ENCODE measurements at places on chromosomes 7 and 10.

GRCh38 chr7:50121286-50121685, 28.2 kb upstream of the ZPBP start:
- DNase-seq: no peak

GRCh38 chr7:137684776-137685175, 162.0 kb downstream of the DGKI start:
- no peak for DNase-seq

DNA sequence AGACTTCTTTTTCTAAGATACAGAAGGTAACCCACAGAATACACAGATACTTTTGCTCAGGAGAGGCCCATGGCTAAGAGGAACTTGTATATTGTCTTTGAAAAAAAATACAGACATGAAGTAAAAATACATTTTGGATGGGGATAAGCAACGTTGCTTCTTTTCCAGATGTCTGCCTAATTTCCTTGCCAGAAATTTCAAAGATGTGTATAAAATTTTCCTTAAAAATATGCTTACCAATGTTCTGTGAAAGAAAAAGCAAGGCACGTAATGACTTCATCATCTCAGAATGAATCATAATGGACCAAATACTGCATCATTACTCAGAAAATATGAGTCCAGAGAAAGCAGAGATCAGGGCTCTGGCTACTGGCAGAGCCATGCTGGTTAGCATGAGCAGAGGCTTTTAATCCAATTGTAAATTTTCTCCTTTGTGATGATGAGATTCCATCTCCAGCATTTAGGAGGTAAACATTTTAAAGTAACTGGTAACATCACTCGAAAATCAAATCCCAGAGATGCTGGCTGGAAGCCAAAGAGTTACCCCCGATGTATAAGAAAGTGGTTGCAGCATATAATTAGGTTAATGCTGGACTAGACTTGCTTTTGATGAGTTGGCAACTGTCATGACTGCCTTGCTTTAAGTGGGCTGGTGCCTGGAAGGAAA, 272.5 kb downstream of the SEMA3A start:
- no peak for DNase-seq

DNA sequence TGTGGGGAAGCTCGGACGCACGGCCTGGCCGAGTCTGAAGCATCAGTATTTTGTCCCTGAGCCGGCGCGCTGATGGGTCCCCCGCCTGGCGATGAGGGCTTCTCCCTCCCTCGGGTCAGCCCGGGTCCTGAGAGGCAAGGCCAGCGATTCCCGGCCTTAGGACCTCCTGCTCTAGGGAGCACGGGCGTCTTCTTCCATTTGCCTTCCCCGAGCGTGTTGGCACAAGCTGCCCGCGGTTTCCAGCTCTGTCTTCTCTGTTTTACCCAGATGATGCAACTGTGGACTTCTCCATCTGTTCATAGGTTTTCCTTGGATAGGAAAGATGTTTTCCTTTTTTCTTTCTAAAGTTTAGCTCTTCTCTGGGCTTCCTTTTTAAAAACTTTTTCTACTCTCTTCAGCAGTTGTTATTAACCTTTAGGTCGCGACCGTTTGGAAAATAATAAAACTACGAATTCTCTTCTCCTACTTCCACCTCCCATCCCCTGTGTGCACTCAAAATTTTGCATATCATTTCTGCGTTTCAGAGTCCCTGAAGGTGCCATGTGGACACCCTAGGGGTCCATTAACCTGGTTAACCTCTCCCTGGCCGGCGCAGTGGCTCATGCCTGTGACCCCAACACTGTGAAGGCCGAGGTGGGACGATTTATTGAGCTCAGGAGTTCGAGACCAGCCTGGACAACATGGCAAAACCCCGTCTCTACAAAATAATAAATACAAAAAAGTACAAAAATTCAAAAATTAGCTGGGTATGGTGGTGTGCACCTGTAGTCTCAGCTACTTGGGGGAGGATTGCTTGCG, 1.4 kb upstream of the SLC25A28 start:
- DNase-seq: no peak

DNA sequence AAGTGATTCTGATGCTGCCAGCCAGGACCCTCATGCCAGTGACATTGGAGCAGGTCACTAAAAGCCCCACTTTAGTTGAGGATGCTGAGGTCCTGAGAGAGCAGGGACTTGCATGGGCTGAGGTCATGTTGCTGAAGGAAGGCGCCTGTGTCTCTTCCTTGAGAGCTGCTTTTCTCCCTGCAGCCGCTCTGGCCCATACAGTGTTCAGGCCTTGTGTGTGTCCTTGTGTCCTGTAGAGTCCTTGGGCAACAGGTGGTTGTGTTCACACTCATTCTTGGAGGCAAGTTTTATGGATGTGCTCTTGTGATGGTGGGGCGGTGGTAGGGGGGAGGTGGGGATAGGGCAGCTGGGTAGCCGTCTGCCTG, 33.3 kb downstream of the TSPAN14 start:
- DNase-seq: no peak

- DNase-seq: no peak
Observed at GRCh38 chr10:85318809-85319807, 990.7 kb downstream of the CCSER2 start.

DNA sequence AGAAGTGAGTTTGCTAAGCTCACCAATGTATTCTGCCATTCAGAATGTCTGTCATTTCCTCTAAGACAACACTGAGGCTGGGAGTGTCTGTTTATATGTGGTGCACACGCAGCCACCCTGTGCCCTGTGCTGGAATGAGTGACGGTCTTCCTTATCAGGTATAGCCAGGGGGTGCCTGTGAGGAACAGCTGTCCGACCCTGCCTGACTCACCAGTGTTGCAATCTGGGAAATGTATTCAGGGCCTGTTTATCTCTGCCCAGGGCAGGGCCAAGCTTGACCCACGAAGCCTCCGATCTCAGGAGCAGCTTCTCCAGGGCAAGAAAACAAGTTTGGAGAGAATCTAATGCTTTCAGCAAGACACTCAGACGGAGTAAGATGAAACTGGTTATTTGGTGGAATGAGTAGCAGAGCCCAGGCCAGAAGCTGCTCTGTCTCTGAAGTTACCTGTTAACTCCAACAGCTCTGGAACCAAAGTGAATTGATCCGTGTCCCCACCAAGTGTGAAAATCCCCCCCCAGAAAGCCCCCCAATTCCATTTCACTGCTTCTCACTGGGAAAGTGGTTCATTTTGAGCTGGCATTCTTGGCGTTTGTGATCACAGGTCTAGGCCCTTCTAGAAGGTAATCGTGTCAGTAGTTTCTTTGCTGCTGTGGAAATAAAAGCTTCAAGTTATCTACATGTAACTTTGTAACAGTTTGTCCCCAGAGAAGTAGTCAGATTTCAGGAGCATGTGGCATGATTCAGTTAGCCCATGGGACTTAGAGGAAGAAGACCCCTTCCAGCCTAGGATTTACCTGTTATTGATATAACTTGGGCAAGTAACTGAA, 6.1 kb upstream of the UBE2H start:
- DNase-seq: no peak

GRCh38 chr10:44811072-44811471, 100.1 kb upstream of the TMEM72 start:
- DNase-seq: no peak

- DNase-seq: no peak
Observed at GRCh38 chr7:30911561-30911969, at the start of gene AQP1. Gene AQP1 (plus strand): TSS chr7:30911853. CDS start chr7:30911910, 57 bp downstream.

DNA sequence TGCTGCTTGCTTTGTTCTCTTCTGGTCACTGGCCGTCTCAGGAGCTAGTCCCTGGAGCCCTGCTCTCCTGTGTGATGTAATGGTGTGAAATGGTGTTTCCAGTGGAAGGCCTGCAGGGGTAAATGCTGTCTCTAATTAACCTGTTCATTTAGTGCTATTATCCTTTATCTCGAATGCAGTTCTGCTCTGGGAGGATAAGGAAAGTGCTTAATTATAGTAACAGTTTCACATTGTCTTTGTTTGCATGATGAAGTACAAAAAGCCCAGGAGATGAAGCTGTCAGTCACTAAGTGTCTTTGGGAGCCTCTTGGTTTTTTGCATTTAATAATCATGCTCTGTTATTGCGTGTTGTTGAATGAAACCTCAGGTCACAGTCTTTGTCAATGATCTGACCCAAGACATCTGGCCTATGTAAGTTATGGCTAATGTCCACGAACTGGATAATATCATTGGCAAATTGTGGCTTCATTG, 755.3 kb upstream of the GALNT17 start:
- DNase-seq: no peak

DNA sequence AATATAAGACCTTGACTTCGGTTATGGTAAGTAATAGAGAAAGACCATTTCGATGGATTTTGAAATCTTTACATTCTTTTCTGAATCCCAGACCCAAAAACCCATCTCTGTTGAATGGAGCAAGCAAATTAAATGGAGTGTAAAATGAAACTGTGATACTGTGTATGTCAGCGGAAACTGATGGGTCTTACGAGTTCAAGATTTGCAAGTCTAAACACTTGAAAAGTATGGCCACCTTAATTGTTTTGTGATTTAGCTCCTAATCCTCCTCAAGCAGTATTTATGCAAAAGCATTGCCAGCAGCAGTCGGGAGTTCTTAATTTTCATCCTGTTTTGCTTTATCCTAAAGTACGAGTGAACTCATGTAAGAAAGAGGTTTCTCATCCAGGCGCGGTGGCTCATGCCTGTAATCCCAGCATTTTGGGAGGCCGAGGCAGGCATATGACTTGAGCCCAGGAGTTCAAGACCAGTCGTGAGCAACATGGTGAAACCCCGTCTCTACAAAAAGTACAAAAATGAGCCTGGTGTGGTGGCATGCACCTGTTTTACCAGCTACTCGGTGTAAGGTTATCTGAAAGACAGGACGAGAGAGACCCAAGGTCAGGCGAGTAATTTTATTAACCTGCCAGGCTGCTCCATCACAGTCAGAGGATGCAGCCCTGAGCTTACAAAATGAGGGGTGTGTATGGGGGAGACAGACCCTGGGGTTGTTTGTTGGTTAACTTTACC, 5.8 kb upstream of the DHTKD1 start:
- no peak for DNase-seq

- DNase-seq: no peak
Observed at GRCh38 chr7:85474234-85474633, 287.4 kb upstream of the SEMA3D start.

GRCh38 chr7:76340617-76341131, 18.1 kb downstream of the YWHAG start:
- no peak for DNase-seq

DNA sequence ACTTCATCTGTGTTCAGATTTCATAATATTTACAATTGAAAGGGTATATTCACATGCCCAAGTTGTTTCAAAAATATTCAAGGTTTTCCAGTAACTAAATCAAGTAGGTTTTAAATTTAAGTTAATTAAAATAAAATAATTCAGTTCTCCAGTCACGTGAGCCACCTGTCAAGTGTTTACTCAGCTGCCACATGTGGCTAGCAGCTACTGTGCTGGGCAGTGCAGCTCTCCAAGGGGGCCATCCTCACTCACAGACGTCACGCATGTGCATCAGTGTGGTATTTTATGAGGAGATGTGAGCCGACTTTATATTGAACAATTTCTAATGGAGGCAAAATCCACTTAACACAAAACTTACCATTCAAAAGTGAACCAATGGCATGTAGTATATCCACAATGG, 69.7 kb upstream of the CAMK2B start:
- DNase-seq: no peak

- DNase-seq: no peak
Observed at GRCh38 chr7:140269004-140269638, 92.3 kb upstream of the KDM7A start.

- DNase-seq: no peak
Observed at GRCh38 chr7:8564281-8564680, 130.9 kb downstream of the NXPH1 start.

DNA sequence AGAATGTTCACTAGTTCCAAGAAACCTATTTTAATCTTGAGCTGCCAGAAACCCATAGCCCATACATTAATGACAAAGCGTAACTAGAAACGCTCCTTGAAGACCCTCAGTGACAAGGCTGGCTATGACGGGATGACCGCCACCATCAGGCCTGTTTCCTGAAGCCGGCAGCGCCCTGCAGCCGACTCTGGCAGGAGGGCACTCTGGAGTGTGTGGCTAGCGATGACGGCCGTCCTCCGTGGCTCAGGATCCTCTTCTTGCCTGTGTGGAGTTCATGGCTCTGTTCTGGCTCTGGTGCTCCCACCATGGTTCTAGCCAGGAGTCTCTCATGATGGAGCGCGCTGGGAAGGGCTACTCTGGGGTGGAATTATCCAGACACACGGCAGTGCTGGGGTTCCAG, 224.1 kb downstream of the ADARB2 start:
- no peak for DNase-seq

- DNase-seq: no peak
Observed at GRCh38 chr7:111887734-111888133, 318.5 kb downstream of the DOCK4 start.

DNA sequence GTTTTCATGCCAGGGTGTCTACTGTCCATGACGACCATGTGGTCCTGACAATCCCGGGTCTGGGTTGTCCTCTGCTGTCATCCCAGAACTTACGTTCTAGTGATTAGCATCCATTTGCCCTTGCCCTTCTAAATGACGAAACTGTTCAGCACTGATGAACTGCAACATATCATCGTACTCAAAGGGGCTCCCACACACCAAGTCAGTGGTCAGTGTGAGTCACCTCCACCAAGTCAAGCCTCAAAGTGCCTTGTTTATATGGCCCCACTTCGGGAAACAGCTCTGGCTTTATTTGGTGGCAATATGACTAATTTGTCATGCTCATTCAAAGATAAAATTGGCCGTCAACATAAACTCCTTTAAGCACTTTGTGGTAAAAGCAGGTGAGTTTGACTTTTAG, 110.7 kb downstream of the FRMD4A start:
- DNase-seq: no peak

DNA sequence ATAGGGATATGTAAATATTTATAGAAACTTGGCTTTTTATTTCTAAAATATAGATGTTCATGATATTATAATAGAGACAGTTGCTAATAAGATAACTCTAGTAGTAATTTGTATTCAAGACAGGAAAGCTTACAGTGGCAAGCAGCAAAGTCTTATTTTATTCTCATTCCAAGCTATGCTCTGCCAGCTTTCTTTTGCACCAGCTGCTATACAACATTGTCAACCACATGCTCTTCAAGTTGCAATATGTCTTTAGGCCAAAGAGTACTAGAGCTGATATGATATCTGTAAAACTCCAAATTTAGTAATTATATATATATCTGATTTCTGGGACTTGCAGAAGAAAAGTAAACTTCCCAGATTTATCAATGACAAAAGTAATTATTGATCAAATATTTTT, 350.1 kb downstream of the HGF start:
- DNase-seq: no peak

- DNase-seq: no peak
Observed at GRCh38 chr7:95052566-95053094, 145.2 kb downstream of the PPP1R9A start.

DNA sequence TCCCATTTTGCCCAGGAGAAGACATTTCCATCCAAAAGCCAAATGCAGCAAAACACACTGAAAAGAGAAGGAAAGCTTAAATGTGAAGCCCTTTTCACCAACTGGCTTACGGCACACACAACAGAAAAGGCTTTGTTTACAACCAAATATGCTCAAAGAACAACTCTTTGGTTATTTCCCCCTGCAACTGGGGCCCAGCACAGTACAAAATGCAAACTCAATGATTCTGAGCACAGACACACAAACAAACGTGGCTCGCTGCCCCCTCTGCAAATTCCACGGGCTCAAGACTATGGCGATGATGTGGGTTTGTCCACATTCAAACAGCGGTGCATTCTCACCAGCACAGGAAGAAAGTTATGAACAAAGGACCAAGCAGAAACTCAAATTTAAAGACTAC, 5.3 kb downstream of the CPXM2 start:
- no peak for DNase-seq
